Stimulated activated CD4-positive, alpha-beta T cell treated with anti-CD3 and anti-CD28 coated beads, Interleukin-1b, Interleukin-23, amount 100 ng/mL, for 48 hours (primary cell): ENCODE measurements at places on chromosomes 16 and 17.

DNA sequence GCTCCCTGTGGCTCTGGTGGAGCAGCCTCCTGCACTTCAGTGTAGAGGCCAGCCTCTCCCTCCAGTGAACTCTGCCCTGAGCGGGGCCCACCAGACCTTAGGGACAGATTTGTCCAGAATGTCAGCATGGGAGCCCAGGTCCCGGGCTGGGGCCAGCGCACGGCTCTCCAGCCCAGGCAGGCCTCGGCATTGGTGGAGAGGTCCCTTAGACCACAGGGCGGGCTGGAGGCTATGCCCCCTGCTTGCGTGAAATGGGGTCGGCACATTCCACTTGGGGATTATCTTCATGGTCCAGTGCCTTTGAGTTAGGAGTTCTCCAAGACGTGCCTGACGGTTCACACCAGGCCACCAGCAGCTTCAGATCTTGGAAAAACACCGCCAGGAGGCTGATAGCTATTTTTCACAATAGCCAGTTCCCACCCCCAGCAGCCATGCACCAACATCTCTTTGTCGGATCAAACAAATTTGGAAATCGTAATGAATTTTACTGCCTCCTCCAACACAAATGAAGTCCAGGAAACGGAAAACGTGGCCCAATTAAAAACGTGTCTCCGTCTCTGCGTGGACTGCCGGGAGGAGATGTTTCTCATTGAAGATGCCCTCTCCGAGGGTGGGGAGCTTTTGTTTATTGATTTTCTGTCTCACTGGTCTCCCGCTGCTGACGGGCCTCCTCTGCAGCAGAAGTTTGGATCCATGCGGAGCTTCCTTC is 110.0 kb upstream of the CIBAR2 start:
- DNase-seq: no peak

GRCh38 chr16:4087990-4088577 is 28.2 kb downstream of the ADCY9 start:
- DNase-seq: no peak

- DNase-seq: no peak
Measured at GRCh38 chr17:18166894-18167293, 16.7 kb upstream of the ALKBH5 start.

DNA sequence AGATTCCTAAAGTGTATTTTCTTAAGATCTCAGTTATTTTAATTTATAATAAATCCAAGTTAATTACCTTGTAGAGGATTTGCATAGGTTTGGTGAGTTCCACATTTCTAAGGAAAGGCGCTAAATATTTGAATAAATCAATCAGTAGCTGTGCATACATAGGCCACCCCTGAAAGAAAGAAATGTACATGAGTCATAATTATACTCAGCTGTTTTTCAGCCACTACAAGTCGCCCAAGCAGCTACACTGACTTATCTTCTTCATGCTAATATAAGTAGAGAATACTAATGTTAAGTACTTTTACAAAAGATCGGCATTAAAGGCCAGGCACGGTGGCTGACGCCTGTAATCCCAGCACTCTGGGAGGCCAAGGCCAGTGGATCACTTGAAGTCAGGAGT is 14.9 kb downstream of the SETD6 start:
- DNase-seq: no peak

GRCh38 chr17:44637066-44637465 is 19.2 kb upstream of the MEIOC start:
- no peak for DNase-seq

DNA sequence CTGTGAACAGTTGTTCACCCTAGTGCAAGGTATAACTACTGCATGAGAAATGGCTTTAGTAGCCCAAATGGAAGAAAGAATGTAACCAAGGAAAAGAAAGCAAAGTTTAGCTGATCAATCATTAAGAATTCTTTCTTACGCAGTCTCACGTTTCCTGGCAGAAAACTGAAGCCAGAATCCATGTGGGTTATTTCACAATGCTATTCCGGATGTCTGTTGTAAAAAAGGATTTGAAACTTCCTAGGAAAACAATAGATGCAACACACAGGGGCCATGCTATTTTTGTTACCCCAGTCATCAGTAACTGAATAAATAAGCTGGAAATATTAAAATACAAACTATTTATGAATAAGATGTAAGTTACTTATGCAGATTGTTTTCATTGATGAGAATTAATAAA is 802.5 kb downstream of the CDH8 start:
- DNase-seq: no peak

GRCh38 chr17:60391471-60392041 is 377 bp downstream of the USP32 start:
- no peak for DNase-seq

DNA sequence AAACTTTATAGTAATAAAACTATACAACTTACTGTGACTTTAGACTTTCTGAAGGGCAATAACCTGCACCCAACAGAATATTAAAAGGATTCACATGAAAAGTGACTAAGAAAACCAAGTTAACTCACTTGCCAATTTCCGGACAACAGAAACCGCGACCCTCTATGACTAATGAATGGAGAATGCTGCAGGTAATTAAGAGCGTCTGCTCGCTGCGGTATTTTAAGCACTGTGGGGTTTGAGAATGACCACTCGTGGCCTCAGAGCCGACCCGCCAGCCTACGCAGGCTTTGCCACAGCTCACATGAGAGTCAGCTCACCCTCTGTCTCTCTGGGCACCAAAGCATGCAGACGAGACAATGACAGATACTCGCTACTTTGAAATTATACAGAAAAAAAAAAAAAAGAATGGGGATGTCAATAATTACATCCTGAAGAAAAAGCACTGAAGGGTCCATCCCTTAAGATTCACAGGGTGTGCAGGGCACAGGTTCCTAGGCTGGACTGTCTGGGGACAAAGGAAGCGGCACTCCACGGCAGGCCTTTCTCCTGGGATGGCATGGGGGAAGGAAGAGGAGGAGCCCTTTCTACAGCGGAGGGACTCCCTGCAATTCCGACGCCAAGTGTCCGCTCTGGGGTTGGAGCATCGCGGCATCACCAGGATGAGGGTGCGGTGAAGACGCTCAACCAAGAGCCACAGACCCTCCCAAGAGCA is 35.0 kb downstream of the ZCCHC14 start:
- DNase-seq: peak; percentile 55

- DNase-seq: no peak
Measured at GRCh38 chr17:16870253-16871245, 101.4 kb downstream of the TNFRSF13B start.

GRCh38 chr17:27651411-27652345 is 20.7 kb downstream of the LGALS9 start:
- peak; percentile 71 for DNase-seq

DNA sequence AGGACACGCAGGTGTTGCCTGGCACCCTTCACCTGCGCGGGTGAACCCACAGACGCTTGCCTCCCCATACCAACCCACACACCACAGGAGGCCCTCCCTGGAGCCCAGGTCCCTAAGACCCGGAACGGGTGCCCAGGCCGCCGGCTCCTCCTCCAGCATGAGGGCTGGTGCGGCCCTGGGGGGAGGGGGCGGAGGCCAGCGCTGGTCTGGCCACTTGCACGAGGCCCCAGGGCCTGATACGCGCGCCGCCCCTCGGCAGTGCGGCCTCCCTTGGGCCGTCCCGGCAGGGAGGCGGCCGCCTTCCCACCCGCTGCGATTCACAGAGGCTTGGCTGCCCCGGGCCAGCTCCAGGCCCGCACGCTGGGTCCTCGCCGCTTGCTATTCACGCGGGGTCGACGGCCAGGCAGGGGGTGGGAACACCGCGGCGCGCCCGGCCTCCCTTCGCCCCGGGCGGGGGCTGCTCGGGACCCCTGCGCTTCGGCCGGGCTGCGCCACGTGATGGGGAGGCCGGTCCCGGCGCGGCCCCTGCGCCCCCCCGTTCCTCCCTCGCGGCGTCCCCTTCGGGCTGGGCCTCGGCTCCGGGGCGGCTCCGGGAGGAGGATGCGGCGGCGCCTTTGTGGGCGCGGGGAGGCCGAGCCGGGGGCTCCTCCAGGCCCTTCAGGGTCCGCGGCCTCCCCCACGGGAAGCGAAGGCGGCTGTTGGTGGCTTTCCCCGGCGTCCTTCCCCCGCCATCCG is 685 bp downstream of the FASN start:
- DNase-seq: no peak

- no peak for DNase-seq
Measured at GRCh38 chr17:81603846-81604610, 32.9 kb downstream of the NPLOC4 start.

- DNase-seq: no peak
Measured at GRCh38 chr17:12664894-12665262, 812 bp upstream of the MYOCD start.

- peak; percentile 25 for DNase-seq
Measured at GRCh38 chr16:46812781-46813540, 18.0 kb downstream of the C16orf87 start.

DNA sequence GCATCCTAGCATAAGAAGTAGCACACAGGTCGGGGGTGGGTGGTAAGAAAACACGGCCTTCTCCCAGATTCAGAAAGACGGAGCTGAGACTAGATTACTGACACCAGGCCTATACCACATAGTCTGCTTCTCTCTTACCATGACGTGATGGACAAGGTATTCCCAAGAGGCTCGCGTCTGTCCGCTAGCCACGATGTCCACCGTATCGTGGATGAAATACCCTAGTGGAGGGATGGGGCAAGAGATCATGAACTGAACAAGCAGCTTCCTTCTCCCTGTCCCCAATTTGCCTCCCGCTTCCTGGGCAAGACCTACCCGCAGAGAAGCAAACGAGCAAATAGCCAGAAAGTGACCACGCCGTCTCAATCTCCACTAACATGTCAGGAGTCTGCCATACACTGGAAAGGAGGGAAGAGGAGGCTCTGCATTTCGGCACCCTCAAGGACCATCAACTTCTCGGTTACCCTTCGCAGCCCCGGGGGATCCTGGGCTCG is 820 bp downstream of the TLCD1 start:
- peak; percentile 37 for DNase-seq

- DNase-seq: no peak
Measured at GRCh38 chr16:16007743-16008111, 58.3 kb downstream of the ABCC1 start.

GRCh38 chr17:19384723-19385391 is 2.1 kb downstream of the MFAP4 start:
- DNase-seq: no peak

DNA sequence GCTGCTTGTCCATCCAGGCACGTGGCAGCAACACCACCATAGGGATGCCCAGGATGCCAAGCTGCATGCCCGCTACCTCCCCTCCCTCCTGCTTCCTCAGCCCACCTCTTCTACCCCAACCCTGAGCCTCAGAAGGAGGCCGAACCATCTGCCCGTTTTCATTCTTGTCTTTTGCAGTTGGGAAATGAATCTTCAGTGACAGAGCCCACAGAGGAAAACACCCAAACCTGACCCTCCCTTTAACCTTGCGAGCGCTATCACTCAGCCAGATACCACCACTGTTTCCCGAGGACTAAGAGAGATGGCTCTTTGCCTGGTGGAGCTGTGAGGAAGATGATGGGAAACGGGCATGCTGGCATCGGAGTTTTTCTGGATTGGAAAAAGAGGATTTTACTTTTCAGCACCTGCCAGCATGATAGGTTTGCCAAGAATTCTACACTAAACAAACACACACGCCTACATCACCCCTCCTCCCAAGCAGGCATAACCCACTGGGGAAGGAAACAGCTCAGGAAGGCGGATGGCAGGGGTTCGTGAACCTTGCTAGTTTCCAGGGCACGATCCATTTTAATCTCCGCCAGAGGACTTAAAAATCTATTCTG is 457.4 kb downstream of the SLC39A11 start:
- no peak for DNase-seq

GRCh38 chr16:54080524-54081008 is 206.0 kb downstream of the IRX3 start:
- DNase-seq: no peak

DNA sequence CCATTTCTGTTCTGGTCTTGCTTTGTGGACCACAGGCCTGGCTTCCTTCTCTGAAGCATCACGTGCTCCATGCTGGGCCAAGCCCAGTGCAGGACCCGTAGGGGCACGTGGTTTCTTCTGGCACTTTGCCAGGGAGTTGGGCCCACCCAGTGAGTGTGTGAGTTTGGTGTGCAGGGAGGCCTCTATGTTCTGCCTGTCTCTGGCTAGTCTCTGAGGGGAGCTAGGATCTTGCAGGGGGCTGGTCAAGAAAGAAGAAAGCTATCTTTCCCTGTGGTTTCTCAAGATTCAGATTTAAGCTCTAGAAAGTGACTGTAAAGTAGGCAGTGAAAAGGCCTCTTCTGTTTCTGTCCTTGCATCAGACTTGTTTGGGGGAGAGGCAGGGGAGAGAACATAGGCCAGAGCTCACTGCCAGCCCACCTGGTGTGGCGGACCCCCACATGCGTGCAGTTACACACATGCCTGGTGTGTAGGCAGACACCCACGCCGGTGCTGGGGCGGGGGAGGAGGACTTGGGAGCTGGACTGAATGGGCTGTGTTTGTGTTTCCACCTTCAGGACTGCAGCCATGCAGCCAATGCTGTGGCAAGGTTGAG is 11.8 kb downstream of the LASP1 start:
- peak; percentile 59 for DNase-seq

DNA sequence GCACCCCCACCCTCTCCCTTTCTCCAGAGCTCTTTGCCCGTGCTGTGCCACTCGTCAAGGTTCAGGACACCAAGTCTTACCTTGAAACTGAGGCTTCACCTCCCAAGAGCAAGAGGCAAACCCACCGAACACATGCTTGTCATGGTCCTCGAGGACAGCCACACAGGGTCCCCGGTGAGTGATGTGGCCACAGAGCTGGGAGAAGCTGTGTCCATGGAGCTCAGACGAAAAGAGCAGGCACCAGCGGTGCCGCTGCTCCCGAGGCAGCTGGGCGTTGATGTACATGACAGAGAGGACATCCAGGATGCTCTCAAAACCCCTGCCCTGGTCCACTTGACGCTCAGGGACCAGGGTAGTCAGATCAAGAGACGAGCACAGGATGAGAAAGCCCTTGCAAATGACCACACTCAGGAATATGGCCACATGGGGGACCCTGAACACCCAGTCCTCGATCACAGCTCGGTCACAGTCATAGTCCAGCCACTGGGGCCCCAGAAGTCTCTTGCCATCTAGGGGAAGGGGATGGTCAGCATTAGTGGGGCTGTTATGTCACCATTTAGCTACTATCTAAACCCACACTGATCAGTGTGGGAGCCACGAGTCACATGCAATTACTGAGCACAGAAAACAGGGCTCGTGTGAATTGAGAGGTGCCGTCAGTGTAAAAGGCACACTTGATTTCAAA is 17.8 kb downstream of the MEAK7 start:
- no peak for DNase-seq

GRCh38 chr17:50263331-50264262 is 10.7 kb upstream of the TMEM92 start:
- no peak for DNase-seq

DNA sequence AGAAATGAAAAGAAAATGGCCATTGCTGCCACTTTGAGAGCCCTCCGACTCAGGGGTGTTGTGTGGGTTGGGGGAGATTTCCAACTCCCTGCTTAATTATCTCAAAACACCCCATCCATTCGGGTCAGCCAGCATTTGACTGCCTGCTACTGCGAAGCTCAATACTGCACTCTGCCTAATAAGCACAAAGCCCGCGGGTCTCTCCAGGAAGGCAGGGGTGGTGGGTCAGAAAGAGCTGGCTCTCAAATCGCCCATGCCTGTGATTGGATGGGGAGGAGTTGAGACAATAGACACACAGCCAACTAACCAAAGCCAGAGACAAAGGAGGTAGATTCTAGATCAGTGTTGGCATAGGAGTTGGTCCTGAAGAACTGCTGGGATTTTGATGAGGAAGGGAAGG is 2.3 kb upstream of the XAF1 start:
- no peak for DNase-seq
